Anterior cingulate cortex (tissue), 58 donors: ENCODE measurements at places on chromosomes 3 and 15.

DNA sequence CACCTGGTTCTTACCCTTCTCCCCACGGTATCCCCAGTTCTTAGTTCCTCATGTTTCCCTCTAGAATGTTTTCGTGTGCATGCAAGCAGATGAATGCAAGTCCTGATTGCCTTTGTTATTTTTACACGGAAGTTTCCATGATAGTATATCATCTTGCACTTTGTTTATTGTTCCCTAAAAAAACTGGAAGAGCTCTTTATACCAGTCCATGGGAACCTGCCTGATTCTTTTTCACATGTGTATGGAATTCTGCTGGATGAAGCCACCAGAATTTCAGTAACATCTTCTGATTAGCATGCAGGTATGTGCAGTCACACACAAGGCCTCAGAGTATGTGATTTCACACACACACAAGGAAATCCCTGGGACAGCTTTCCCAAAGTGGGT lies 16.0 kb upstream of the LRRK1 start:
- no peak for DNase-seq

- DNase-seq = no peak
Observed at GRCh38 chr15:95450413-95450812, 880.1 kb upstream of the NR2F2 start.

DNA sequence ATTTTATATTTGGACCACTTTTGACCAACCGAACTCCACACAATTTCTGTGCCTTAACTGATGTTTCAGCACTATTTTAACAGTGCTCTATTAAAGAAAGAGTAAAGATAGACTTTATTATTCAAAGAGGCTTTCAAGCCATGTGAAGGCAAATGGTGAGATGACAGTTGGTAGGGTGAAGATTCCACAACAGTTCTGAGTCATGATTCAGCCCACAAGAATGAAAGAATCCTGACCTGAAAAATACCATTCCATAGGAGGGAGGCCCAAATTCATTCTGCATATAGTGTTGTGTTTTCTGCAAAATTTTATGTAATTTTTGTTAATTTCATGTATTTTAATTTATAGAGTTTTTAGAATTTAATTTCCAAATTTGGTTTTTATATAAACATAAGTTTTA lies 135.6 kb upstream of the STAC start:
- no peak for DNase-seq

DNA sequence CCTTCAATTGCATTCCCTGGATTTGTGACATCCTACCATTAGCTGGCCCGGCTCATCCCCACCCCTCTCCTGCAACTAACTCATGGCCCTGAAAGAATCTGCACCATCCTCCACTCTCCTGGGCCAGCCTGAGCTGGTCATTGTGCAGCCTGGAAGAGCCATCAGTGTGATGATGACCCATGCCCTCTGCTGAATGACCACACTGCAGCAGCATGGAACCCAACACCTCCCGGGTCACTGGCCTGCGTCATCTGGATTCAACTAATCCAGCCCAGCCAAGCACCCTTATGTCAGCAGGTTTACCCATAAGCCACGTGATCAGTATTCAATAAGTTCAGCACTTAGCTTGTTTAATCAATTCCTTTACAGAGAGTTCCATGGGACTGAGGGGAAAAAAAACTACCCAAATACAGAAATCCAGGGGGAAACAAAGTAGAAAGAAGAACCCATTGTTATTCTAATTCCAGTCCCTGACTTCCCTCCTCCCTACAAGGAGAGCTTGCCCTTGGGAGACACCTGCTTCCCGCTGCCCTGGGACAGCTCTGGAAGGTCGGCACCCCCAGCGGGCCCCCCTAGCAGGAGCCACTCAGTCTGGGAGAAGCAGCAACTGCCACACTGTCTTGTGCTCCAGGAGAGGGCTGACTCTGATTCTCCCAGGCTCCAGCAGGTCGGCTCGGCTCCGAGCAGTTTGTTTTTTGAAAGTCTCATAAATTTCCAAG lies 309.1 kb upstream of the TLE3 start:
- no peak for DNase-seq

- DNase-seq = no peak
Observed at GRCh38 chr3:175526191-175526590, 667.1 kb downstream of the NAALADL2 start.

DNA sequence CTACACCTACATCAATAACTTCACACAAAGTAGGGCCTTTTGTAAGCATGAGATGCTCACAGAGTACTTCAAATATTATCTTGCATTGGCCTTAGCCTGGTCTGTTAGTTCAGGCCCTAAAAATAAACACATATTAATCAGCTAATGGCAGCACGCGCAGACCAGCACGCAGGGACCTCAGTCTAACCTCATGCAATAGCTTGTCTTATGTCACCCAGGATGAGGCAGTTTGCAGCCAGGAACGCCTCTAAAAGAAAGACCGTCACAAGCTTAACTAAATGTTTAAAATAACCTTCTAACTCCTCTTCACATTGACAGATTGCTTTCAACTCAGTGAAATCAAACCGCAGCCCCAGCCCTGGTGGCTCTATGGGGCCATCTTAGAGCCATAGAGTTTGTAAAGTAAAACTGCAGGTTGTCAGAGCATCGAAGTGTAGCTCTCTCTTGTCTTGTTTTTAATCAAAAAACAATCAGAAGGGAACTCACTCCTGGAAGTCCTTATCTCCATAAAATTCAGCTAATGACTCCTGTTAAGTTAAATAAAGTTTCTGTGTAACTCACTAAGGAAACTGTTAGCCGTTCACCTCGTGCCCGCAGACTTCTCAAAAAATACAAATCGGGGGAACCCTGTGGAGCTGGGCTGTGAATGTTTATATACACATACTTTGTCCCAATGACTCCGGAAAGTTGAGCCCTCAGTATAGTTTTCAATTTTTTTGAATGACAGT lies 212.6 kb downstream of the CDIN1 start:
- no peak for DNase-seq

DNA sequence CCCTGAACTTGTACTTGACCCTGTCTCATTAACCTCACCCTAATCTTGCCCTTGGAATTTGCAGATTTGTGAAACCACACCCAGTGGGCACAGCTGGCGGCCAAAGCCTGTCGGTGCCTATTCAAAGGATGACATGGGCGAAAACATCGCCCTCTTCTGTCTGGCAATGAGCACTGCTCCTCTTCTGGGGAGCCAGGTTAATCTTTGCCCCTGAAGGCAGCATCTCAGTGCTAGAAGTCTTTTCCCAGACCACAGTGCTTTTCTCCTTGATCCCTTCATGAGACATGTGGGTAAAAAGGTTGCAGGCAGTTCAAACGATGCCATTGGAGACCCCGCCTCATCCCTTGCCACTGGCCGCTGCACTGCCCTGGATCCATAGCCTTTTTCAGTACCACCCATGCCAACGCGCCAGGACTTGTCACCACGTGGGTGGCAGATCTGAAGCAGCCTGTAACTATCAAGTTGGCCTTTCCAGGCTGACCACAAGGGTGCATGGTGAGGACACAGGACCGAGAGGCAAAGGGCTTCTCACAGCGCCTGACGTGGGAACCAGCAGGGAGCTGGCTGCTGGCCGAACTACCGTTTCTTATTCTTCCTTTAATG lies 6.5 kb upstream of the DNASE1L3 start:
- DNase-seq = peak; percentile 21

DNA sequence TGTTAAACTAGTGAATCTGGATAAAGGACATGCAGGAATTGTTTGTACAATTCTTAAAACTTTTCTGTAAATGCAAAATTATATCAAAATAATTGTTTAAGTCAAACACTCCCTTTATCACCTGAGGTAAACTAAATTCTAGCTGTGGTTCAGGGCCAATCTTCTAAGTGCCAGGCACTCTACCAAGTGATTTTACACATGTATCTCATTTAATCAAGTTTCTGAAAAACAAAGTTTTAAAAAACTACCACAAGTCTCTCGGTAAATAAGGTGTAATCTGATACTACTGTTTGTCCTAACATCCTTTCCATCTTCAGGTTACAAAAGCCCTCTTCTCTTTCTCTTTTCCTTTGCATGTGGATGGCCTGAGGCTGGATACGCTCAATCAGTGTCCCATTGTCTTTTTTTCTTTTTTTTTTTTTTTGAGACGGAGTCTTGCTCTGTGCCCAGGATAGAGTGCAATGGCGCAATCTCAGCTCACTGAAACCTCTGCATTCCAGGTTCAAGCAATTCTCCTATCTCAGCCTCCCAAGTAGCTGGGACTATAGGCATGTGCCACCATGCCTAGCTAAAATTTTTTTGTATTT lies 19.3 kb downstream of the IFT80 start:
- no peak for DNase-seq

DNA sequence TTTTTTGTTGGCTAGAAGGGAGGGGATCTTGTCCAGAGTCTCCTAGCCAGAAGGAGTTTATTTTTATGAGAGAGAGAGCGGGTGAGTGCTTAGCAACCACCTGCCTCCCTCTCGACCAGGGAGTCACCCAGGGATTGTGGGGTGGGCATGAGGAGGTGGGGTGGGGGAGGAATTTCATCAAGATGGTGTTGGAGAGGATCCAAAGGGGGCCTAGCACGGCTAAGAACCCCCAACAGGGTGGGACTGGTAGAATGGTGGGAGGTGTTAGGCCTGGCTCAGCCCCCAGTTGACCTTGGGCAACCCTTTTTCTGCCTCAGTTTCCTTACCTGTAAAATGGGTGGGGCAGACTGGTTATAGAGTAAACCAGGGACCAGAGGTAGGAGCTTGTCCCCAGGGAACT lies 1.8 kb downstream of the SLC6A6 start:
- DNase-seq = no peak

DNA sequence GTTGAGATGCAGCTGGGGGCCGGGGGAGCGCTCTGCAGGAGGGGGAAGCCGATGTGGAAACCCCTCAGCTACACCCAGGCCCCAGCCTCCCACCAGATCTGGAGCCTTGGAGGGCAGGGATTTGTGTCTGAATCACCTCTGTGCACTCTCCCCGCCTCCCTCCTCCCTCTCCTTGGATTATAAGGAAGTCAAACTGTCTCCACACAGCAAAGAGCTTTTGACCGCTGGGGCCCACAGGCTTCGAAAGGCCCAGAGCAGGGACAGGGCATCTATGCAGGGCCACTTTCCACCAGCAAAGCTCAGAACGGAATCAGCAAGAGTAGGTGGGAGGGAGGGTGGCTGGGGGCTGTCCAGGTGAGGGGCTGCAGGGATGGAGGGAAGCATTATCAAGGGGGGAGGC lies 68.9 kb downstream of the IQSEC1 start:
- no peak for DNase-seq

DNA sequence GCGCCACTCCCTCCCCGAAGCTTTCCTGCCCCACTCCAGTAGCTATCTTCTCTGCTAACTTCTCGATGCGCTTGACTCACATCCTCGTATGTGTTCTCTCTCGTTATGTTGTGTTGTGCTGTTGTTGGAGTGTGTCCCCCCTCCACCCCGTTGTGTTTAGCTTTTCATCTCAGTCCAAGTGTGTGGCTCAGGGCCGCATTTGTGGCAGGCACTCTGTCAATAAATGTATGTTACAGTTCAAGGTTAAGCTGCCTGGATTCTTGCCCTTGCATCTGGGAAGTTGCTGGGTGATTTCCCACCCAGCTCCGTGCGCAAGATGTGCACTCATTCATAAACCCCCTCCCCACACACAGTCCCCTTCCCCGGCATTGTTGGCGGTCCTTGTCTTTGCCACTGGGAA lies 71.9 kb downstream of the PGPEP1L start:
- DNase-seq = no peak

DNA sequence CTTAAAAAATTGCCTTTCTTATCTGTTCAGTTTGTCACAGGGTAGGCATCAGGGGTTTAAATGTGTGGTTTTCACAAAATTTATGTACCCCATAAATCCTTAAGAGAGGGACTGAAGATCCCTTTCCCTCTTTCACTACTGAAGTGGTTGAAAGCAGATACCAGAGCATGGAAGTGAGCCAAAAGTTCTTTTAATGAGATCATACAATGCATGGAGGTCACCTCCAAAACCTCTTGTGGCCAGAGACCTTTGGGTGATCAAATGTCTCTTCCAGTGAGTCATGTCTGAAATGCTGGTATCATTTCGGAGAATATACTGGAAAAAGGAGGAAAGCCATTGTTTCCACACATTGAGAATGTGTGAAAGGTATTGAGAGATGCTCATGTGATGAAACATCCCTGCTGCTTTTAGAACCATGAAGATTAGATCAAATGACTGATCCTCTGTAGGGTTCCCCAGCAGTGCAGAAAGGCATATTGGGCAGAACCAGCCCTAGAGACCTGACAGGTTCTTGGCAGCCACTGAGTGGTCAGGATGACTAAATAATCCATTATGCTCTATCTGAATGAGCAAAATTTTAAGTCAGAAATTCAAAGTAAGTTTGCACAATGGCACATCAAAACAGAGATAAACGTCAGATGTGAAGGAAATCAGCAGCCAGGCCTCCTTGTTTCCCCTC lies 165.8 kb upstream of the SLC2A2 start:
- DNase-seq = no peak

DNA sequence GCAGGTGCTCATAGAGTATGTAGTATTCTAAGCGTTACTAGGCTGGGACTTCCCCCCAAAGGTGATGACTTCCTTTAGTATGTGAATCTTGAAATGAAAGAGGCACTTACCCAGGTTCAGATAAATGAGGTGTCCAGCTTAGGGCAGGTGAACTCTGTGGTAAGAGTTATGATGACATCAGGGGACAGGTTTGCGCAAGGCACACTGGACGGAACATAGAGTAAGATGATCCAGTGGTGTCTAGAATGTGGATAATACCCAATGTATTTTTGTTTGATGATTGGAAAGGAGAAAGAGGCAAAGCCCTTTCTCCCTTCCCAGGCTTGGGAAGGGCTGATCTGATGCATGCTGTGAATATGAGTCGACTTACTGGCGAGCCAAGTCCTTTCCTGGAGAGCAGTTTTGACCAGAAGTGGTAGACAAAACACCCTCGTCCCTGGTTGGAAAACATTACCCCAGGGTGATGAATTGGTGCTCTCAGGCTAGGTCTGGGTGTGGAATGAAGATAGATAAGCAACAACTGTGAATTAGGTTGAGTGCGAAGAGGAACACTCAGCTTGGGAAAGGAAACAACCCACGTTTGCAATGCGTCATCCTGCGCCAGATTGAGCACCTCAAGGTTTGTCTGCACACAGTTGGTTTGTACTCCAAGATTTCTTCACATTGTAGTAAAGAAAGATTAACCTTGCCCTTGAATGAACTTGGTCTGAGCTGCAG lies 124.2 kb downstream of the GHSR start:
- no peak for DNase-seq
